Articular chondrocyte of knee joint (primary cell): ENCODE measurements at places on chromosomes 5 and 9. TPM values are rescaled to one million over a fixed set of nuclear protein-coding genes. Genes with fewer than 3 reads are reported as not detected.

The IL7R gene
- 32.3 and 75.0 TPM in 2 replicates for total RNA-seq

The TRIM36 gene
- total RNA-seq, result 0.13 and 0.32 TPM in 2 replicates

The LECT2 gene
- total RNA-seq, result not detected in 2 replicates

The QRFP gene
- not detected in 2 replicates for total RNA-seq

The LIFR gene
- total RNA-seq, result 48.1 and 50.8 TPM in 2 replicates

The VCAN gene
- 337 and 413 TPM in 2 replicates for total RNA-seq
